ENCODE measurements at places on chromosomes 12 and 14.

- DNase-seq: no peak
Observed at GRCh38 chr12:98799146-98799810, 154.2 kb downstream of the APAF1 start.

- no peak for DNase-seq
Observed at GRCh38 chr12:64670919-64671639, 60.8 kb downstream of the RASSF3 start.

GRCh38 chr14:32588448-32589320 is 259.6 kb downstream of the AKAP6 start:
- peak; percentile 10 for DNase-seq

DNA sequence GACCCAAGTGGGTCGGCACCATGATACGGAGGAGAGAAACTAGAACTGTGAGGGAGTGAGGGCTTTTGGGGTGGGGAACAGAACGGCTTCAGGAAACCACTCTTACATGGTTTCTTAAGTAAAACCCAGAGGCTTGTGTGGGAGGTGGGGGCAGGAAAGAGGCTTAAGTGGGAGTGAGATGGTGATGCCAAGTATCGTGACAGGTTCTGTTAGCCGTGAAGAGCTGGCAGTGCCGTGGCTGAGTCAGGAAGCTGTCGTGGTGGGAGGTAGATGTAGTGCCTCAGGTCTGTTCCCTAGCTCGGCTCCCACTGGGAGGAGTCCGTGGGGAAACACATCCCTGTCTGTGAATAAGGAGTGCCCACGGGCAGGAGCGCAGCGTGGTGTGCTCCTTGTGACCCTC is 185.8 kb upstream of the FKBP4 start:
- no peak for DNase-seq

DNA sequence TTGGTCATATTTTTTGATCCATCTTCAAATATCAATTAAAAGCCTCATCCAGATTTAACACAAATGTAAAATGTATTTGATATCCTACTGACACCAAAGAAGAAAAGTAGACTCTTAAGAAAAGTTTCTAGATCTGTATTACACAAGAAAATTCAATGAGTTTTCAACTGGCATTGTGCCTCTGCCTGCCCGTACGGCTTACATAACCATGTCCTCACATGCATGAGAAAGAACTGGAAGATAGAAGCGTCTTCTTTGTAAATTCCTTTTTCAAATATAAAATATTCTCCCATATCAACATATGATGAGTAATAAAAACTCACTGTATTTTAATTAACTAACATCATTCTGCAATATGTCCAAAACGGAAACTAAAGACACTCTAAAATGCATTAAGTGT is 7.2 kb downstream of the ANKS1B start:
- DNase-seq: no peak

DNA sequence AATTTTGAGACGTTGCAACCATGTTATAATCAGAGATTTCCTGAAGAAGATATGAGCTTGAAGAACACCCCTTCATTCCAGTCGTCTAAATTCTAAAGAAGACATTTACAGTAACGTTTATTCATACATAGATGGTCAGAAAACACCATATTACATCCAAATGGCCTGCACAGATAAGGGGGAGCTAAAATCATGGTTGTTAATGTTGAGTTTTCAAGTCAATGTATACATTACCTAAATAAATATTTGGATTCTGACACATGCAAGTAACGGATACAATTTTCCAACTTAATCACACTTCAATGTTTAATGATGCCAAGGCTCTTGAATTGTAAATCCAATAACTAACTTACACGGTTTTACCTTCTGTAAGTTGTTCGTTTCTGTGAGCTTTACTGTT is 318.4 kb downstream of the SLC6A15 start:
- DNase-seq: no peak

GRCh38 chr12:44694017-44694416 is 182.1 kb downstream of the NELL2 start:
- DNase-seq: no peak

Measured in germinal center (tissue), 1 donor.